Glutamatergic neuron (in vitro differentiated cells): ENCODE measurements at places on chromosomes 3 and 15.
A peak's percentile ranks its signal among the peaks of the same experiment; 100 is the strongest.

DNA sequence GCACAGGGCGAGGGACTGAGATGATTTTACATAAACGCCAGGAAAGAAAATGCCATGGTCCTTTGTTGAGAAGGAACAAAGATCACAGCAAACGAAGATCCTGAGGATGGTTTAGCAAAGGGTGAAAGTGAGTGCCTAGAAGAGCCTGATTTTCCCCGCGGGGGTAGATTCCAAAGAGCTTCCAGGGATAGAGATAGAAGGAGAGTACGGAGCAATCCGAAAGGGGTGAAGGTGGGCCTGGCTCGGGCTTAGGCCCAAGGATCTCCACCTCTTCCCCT is 977 bp downstream of the CDC25A start:
- no peak for DNase-seq

- DNase-seq = no peak
Observed at GRCh38 chr15:59340325-59340724, 32.3 kb downstream of the MYO1E start.

- DNase-seq = no peak
Observed at GRCh38 chr3:100185847-100186246, 71.5 kb upstream of the FILIP1L start.

DNA sequence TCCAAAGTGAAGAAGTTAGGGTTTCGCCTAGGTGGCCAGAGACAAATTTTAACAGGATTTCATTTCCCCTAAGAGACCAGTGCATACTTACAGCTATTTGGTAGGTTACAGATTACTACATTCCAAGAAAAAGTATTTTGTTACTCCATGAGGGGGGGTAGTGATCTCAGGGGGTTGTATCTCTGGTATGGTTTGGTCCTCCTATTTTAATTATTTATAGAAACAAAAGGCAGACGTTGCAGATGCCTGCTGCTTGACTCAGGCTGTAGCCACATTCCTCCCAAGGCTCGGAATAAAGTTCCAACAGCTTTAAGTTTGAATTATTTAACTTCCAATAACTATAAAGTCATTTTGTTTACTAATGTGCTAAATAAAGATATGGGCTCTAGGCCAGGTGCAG is 1.3 kb upstream of the TRIM59 start:
- no peak for DNase-seq

DNA sequence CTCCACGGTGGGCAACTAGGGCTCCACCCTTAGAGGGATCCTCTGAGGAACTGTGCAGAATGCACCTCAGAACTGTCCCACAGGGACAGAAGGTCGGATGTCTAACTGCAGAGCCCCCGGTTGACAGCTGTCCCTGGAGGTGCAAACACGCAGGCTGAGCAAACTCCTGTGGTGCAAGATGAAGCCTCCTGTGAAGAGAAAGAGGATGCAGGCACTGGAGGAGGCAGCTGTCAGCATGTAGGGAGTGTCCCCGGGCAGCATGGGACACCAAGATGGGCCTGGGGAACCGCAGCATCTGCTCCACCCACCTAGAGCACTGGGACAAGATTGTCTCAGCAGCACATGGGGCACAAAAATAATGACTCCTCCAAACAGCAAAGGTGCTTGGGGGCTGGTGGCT is 258.9 kb downstream of the ABHD5 start:
- DNase-seq = no peak

- no peak for DNase-seq
Observed at GRCh38 chr3:69784954-69785514, 45.8 kb downstream of the MITF start.

DNA sequence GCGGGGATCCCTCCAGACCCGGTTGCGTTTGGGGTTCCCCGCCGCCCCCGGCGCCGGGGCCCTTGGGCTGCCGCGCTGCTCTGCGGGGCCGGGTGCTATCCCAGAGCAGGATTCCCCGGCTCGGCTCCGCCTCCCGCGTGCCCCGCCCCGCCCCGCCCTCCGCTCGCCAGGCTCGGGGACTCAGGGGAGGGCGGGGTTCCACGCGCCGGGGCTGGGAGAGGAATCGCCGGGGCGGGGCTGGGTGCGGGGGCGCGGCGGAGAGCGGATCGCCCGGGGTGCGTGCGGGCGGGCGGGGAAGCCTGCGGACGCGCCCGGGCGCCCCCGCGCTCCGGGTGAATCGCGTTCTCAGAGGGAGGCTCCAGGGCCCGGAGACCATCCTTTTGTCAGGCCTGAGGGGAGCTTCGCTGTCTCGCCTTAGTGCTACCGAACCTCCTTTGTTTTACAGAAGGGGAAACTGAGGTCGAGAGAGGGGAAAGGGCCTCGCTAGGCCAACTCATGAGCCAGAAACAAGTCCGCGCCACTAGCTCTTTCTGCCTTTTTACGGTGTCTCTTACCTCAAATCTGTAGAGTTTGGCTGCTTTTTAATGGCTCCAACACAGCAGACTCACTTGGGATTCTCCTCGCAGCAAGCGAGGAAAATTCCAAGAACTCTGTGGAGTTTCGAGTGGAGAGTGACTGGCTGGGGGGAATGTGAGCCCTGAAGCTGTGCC is at the start of gene TMEM158:
Gene TMEM158, minus strand, starts transcription at position 82 of the 710 bp plus-strand sequence. CDS start 260 bp downstream, outside the sequence.
- DNase-seq = peak; percentile 85

DNA sequence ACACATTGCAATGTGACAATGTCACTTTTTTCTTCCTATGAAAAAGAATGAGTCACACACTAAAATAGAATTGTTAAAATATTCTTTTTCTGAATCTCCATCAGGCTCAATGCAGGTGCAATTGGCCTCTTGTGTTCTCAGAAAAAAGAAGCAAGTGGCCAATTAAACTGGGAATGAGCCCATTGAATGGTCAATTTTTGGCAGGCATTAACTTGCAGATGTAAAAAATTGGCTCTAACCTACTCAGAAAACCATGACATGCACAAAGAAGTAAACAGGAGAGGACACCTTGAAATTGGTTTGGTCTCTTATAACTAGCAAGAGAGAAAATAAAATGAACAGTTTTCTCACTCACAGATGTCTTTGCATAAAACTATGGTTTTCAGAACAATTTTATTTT is 820.8 kb downstream of the TBL1XR1 start:
- DNase-seq = no peak

DNA sequence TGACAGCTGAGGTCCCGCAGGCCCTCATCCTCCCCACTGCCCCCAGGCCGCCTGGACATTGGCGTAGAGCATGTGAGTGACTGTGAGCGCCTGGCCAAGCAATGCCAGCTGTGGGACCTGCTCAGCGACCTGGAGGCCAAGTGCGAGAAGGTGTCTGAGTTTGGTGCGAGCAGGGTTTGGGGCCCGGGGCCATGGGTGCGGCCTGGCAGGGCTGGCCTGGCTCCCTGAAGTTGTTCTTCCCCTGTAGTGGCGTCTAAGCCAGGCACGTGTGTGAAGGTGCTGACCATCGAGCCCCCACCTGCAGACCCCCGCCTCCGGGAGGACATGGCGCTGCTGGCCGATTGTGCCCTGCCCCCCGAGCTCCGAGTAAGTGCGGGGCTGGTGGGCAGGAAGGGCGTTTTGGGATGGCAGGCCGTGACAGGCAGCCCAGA is 4.2 kb downstream of the ABTB1 start:
- DNase-seq = no peak

DNA sequence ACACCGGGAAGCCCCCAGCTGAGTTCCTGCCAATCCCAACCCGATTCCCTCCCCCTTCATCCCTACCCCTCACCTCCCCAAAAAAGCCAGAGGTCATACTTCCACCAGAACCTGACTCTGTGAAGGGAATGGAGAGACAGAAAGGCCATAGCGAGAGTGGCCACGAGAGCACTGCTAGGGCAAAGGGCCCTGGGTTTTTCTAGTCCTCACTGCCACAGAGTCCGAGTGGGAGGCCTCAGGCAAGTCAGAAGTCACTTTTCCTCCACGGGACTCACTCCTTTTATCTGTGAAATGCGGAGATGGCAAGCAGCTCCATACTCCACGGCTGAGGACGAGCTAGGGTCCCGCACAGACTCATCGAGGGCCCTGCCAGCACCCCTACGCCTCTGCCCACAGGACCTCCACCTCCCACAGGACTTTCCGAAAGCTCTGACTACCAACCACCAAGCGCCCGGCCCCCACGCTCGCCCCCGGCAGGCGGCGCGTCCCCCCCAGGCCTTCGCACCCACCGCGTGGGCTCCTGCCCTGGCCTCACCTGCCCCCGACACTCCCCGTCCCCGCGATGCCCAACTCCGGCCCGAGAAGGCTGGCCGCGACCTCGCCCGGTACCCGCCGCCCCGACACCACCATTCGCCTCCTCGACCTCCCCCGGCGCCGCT is 792 bp downstream of the ATP13A3 start:
- no peak for DNase-seq

DNA sequence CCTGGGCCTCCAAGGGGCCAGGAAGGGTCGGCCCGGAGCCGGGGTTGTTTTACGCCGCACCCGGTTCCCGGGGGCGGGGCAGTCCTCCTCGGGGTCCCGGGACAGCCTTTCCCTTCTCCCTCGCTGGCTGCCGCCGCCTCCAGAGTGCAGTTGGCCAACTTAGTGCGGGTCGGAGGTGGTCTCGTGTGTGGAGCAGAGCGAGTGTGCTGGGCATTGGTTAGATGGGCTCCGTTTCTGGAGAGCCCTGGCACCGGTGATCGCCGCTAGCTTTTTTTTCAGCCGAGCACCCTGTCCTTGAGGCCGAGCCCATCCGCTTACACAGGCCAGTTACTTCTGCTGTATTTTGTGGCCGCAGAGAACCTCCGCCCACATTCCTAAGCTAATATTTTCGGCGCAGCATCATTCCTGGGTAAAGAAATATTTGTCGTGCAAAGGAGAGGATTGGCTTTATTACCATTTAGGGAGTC is 585 bp downstream of the KIF23 start:
- peak; percentile 44 for DNase-seq

DNA sequence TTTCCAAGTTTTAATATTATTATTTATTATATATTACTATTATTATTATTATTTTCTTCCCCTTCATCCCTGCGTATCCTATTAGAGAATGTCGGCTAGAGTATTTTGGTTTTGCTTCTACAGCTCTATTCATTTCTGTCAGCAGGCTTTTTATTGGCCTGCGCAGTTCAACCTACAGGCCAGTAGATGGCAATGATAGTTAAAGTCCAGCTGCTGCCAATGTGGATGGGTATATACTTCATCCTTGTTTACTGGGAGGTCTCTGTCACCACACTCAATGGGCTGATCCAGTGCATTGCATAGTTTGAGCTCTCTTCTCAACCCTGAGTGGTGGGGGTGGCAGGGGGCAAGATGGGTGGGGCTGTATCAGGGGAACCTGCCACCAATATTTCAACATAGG is 799.8 kb downstream of the NSUN3 start:
- DNase-seq = peak; percentile 27

GRCh38 chr3:162602619-162603018 is 1106.0 kb downstream of the OTOL1 start:
- DNase-seq = no peak

DNA sequence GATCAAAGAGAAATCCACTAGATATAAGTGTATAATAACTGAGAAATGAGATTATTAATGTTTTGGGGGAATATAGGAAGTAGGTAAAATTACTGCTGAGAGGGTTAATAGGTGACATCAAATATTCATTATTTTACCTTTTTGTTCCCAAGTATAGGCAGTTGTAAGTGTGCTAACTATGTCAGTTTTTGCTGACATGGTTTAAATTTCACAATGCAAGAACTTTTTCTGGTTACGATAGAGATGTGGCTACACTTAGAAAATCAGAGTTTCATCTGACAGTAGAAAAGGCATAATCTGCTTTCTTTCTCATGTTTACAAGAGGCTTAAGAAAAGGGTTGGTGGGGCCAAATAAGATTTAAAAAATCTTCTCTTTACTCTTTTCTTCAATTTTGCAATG is 235.0 kb upstream of the DPPA4 start:
- no peak for DNase-seq

DNA sequence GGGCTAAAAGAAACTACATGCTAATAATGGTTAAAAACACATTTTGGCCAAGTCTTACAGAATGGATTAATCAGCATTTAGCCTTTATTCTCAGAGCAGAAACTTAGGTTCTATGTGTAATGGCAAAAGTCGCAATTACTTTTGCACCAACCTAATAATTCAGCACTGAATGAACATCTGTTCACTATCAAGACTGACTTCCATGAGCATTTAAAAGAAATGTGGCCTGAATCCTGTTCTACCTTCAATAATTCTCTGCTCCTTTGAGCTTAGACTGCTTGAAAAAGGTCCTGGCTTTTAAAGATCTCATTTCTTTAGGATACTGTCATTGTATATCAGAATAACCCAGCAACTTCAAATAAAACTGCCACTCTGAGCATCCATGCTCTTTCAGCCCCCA is 145.9 kb downstream of the PDZRN3 start:
- no peak for DNase-seq

DNA sequence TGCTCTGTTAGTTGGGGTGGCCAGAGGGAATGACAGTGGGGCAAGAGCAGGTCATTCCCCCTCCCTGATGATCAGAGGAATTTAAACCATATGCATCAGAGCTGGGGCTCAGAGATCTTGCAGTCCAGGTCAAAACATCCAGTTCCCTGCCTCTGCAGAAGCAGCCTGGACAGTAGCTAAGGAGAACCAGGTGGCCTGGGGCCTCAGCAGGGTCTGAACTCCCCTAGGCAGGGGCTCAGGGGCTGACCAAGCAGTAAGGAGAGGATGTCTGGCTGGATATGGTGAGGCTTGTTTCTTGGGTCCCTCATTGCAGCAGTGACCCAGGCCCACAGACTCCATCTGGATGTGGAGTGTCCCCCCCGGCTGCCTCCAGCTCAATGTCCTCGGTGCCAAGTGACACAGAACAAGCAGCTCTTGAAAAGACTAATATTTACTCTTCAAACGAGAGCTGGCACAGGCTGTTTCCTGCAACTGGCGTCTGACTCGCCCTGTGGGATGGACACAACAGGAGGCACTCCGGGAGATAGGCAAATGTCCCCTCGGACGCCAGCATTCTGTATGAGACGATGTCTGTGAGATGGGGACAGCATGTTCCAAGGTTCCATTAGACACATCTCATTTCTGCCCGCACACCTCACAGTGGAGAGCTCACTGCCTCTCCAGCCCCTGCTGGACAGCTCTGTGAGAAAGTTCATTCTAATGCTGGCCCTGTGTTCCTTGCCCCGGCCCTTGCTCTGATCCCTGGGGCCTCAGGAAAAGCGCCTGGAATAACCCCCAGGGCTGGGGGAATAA is 37.1 kb downstream of the SEC22C start:
- DNase-seq = no peak

DNA sequence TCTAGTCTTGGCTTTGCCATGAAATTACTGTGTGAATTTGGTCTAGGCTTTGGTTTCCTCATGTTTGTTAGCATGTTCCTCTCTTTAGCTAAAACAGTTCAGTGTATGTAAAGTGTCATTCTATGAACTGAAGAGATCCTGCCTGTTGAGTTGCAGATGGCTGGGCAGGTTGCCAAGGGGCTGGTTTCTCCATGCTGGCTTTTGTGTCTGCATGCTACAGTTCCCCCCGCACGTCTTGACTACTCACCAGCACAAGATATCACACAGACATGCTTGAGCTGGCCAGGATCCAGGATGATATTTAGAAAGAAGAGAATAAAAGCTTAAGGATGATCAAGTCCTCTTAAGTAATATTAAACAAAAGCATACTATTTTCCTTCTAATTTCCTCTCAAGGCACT is 90.2 kb downstream of the CERS3 start:
- no peak for DNase-seq

- DNase-seq = no peak
Observed at GRCh38 chr3:26202169-26202568, 412.3 kb downstream of the OXSM start.
